ENCODE measurements at places on chromosomes 2 and 18. TPM values are rescaled to one million over a fixed set of nuclear protein-coding genes. Genes with fewer than 3 reads are reported as not detected.

The SLC40A1 gene
- total RNA-seq: 16.0 TPM

The KCNJ3 gene
- 0.42 TPM for total RNA-seq

The DAPL1 gene
- 303 TPM for total RNA-seq

The ECEL1 gene
- total RNA-seq: not detected

The AP1S3 gene
- 6.4 TPM for total RNA-seq

The PRKAG3 gene
- not detected for total RNA-seq

The ASTL gene
- total RNA-seq: 0.63 TPM

The CCDC74B gene
- total RNA-seq: 0.84 TPM

The AMER3 gene
- total RNA-seq: not detected

The POTEF gene
- total RNA-seq: not detected

The GAD1 gene
- total RNA-seq: not detected

The FOXI3 gene
- not detected for total RNA-seq

The SEMA4C gene
- 23.5 TPM for total RNA-seq

The PTPRN gene
- total RNA-seq: not detected

The HTR2B gene
- total RNA-seq: not detected

The MARCHF4 gene
- not detected for total RNA-seq

The LAMA3 gene
- total RNA-seq: 456 TPM

The DSC1 gene
- 737 TPM for total RNA-seq

The UGT1A10 gene
- 0.36 TPM for total RNA-seq

The CFAP53 gene
- 0.34 TPM for total RNA-seq

The TMEM198 gene
- total RNA-seq: 1.9 TPM

The RAB17 gene
- 1.7 TPM for total RNA-seq

The ZNF519 gene
- total RNA-seq: 2.7 TPM

The L3MBTL4 gene
- 16.3 TPM for total RNA-seq

The SYT4 gene
- not detected for total RNA-seq

The RUFY4 gene
- total RNA-seq: not detected

The C2orf80 gene
- not detected for total RNA-seq

The NCKAP5 gene
- 5.1 TPM for total RNA-seq

The GKN2 gene
- not detected for total RNA-seq

The SCN9A gene
- 1.8 TPM for total RNA-seq

The RFTN2 gene
- total RNA-seq: 6.5 TPM

The CFAP210 gene
- total RNA-seq: not detected

The POTEI gene
- not detected for total RNA-seq

The TWIST2 gene
- total RNA-seq: 36.5 TPM

The FAM228A gene
- 0.25 TPM for total RNA-seq
